Activated naive CD4-positive, alpha-beta T cell treated with Interleukin-2 at 50 U/mL for 16 hours (primary cell): ENCODE measurements at places on chromosomes 4 and X.

DNA sequence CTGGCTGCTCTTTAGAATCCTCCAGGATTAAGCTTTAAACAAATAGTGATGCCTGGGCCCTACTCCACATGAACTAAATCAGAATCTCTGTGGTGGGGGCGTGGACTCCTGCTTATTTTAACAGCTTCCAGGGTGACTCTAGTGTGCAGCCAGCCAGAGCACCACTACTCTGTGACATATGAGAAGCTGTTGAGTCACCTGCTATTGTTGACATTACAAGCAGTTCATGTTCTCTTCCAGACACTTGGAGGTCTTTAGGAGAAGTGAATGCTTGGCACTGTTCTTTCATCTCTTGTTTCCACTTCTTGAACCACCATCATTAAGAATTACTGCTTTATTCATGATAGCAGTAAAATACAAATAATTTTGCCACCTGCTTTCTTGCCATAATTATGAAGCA lies 426 bp upstream of the C4orf51 start:
- no peak for DNase-seq

GRCh38 chr4:185358514-185358913 lies 37.2 kb downstream of the LRP2BP start:
- DNase-seq, result no peak

- no peak for DNase-seq
These were observed 29.3 kb upstream of the CXXC4 start for GRCh38 chr4:104524026-104524425.

GRCh38 chr4:76200771-76201231 lies 12.8 kb downstream of the SCARB2 start:
- no peak for DNase-seq

GRCh38 chr4:110742143-110742542 lies 119.3 kb upstream of the PITX2 start:
- DNase-seq, result no peak

DNA sequence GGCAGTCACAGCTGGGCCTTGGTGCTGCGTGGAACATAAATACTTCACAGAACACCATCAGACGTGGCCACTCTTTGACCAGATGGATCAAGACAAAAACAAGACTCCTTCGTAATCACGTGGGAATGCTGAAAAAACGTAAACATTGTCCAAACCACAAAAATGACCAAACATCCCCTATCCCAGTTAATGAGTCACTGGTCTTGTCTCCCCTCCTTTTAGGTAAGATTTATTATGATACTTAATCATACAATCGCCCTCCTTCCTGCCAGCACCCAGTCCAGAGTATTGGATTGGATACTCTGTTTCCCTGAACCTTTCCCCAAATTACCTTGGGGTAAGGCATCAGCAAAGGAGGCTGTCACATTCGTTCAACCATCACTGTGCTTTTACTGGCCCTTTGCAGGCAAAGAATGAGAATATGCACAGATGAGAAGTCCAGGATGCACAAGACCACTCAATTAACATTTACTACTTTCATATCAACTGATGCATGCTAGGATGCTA lies 601 bp upstream of the TCEANC start:
- no peak for DNase-seq

- DNase-seq, result no peak
These were observed 596.4 kb downstream of the PCDH18 start for GRCh38 chr4:136935871-136936270.

DNA sequence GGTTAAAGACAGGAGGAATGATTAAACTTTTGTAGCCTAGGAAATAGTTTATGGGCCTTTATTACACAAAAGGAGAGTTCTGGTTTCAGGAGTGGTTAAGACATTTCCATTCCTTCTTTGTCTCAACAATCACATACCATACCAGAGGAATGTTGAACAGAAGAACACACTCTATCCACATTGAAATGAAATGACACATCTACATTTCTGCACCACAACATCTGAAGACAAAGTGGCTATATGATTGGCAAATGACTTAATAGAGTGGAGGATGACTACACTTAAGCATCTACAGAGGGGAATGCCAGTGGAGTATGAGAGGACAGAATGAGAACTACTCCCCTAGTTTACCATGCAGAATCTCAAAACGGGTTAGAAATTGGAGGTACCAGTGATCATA lies 8.0 kb downstream of the CYP2U1 start:
- no peak for DNase-seq

- DNase-seq, result no peak
These were observed 122.4 kb upstream of the DCLK2 start for GRCh38 chr4:149955780-149956390.

DNA sequence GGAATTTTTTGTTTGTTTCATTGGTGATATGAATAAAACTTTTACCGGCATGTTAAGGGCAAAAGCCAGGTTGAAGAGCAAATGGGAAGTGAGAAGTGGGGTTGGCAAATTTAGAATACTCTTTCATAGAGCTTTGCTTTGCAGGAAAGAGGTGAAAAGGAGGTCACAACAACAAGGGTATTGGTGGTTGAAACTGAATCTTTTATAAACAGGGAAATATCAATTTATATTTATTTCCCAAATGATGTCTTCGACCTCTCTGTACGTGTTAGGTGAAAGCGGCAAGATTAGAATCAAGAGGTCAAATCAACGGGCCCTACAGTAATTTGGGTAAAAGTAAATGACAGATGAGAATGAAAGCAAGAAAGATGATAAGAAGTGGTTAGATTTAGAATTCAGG lies 3.4 kb downstream of the SMR3A start:
- no peak for DNase-seq
